ENCODE measurements at places on chromosomes 7 and 10.
A peak's percentile ranks its signal among the peaks of the same experiment; 100 is the strongest.

DNA sequence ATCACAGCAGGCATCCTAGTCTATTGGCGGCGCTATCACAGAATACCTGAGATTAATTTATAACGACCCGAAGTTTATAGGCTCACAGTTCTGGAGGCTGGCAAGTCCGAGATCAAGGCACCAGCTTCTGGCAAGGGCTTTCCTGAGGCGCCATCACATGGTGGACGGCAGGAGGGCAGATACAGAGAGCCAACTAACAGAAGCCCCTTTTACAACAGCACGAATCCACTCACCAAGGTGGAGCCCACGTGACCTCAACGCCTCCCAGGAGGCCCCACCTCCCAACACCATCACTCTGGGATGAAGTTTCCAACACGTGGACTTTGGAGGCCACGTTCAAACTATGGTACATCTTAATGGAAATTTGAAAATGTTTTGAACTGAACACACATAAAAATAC is 255.3 kb downstream of the ELFN1 start:
- no peak for DNase-seq

- no peak for DNase-seq
These were observed 39.6 kb downstream of the GPRIN2 start for GRCh38 chr10:46516660-46517416.

DNA sequence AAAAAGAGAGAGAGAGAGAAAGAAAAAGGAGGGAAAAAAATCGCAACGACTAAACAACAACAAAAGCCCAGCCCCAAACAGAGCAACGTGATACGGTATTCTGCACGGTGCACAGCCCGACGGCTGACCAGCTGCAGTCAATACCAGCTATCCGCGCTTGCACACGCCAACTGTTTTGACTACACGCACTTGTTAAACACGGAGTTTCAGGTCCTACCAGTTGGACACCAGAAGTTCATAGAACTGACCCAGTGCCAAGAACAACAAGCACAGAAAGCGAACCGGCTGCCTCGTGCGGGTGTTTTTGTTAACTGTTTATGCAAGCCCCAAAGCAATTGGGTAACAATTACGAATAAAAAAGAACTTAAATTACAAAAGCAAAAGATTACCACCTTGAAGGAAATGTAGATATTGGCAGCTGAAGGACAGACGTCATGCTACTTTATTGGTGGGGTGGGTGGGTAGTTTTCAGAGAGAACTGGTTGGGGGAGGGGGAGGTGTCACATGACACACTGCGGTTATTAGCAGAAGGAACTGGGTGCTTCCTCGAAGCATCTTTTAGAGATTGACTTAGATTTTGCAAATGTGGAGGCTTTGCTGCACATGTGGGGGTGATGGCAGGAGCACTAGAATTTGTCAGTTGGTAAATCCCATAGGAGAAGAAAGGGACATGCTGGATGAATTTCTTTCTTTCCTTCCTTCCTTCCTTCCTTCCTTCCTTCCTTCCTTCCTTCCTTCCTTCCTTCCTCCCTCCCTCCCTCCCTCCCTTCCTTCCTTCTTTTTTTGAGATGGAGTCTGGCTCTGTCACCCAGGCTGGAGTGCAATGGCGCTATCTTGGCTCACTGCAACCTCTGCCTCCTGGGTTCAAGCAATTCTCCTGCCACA is 110.6 kb upstream of the EFCAB10 start:
- DNase-seq, result peak; percentile 64

DNA sequence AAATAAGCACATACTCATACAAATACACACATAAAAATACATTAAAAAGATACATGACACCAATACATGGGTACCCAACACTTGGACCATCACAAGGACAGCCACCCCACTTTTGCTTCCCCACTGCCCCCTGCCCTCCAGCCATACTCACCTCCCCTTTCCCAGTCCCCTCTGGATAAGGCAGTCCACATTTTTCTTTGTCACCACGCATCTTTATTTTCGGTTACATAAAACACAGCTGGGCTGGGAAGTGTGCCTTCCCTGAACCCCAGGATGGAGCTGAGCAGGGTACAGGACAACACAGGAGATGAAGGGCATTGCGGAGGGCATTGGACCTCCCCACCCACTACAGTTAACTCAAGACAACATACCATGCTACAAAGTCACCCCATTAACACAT is 1.1 kb upstream of the HOXA3 start:
- DNase-seq, result no peak

- no peak for DNase-seq
These were observed 2.4 kb downstream of the ALOX5 start for GRCh38 chr10:45376371-45376801.

DNA sequence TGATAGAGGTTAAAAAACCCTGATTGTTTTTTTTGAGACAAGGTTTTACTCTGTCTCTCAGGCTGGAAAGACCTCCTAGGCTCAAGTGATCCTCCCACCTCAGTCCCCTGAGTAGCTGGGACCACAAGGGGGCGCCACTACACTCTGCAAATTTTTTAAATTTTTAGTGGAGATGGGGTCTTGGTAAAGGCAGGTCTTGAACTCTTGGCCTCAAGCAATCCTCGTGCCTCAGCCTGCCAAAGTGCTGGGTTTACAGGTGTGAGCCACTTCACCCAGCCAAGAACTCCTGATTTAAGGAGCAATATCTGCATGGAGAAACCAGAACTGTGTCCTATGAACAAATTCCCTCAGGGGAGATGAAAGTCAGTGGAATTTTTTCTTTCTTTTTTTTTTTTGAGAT is 7.3 kb upstream of the KLHDC10 start:
- DNase-seq, result peak; percentile 65

- DNase-seq, result no peak
These were observed 1.0 kb downstream of the CYP51A1 start for GRCh38 chr7:92133133-92133736.

- DNase-seq, result no peak
These were observed 54.1 kb upstream of the PDCD4 start for GRCh38 chr10:110817614-110818013.

DNA sequence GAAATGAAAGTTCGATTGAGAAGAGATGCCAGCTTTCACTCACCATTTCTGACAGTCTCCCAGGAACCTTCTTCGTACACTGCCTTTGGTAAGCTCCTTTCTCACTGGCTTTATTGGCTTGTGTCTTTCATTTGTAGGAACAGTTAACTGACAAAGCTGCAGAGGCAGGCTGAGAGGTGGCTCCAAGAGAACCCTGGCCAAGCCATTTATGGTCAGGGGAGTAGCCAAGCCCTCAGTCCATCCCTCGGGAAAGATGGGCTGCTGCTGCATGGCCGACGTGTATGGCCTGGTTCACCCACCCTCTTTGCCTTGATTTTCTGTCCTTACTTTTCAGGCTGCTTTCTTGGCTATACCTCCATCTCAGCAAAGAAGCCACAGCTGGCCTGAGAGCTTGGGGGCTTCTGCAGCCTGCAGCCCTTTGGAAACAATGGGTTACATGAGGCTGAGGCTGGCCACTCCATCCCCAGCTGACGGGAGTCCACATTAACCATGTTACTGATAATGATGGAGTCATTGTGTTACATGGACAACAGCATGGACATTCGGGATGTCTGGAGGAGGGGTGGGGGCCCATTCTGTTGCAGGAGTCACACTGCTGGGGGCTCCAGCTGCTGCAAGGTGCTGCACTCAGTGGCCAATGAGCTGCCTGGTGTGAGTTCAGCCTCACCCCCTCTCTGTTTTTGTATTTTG is at the start of gene OPALIN:
OPALIN (minus strand) TSS at position 152 of the 690 bp plus-strand sequence; CDS start at position 46, 106 bp downstream.
- no peak for DNase-seq

DNA sequence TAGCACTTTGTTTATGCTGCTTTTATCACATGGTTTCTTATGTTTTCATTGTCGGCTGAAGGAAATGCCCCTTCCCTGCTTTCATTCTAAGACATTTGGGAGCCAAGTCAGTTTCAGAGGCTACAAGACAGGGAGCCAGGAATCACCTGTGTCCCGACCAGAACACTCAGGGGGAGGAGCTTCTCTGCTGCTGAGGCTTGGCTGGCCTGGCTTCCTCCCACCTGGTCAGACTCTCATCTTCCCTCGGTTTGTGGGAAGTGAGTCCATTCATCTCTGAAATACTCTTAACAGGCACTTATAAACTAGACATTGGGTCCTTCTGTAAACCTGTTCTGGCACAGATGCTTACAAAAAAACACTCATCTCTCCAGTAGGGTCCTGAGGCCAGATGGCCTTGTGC is 19.6 kb upstream of the GOLGA7B start:
- no peak for DNase-seq

DNA sequence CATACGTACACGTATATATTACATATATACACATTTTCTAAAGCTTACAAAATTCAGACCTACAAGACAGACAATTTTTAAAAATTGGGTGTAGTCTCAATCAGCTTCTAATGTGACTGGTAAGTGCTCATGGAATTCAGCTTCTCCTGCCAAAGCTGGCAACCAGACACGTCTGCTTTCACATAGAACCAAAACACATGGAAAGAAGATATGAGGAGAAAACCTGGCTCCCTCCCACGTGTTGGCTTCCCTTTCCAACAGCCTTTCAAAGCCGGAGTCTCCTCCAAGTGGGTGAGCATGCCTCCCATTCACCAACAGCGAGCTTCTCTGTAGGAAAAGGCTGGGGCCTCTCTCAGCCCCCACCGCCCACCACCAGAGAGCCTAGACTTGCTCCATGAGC is 33.4 kb downstream of the CDCA7L start:
- no peak for DNase-seq

DNA sequence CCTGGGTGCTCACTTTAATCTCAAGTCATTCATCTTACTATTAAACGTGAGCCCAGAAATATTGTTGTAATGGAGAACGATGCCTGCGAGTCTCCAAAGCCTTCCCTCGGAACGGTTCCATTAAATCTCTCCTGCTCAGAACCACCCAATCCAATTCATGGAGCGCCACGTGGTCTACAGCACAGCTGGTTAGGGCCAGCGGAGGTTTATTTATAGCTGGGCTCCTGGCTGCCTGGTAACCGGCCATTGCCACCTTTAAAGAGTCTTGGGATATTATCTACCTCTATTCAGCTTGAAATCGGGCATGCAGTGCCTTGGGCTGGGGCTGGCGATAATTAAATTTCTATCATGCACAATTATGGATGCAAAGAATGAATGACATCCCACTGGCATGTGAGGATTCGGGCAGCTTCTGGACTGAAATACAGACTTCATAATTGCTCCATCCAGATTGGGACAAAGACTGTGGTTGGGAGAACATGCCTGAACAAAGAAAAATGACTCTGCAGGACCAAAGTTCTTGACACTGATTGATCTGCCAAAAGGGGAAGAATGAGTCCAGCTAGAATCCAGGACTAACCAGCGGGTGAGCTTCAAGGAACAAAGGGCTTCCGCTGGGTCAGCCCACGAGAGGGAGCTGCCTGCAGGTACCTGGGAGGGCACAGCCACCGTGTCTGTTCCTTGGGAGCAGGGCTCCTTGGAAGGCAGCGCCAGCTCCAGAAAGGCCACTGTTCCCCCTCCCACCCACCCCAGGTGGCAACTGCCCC is 7.3 kb downstream of the FAM20C start:
- DNase-seq, result no peak

DNA sequence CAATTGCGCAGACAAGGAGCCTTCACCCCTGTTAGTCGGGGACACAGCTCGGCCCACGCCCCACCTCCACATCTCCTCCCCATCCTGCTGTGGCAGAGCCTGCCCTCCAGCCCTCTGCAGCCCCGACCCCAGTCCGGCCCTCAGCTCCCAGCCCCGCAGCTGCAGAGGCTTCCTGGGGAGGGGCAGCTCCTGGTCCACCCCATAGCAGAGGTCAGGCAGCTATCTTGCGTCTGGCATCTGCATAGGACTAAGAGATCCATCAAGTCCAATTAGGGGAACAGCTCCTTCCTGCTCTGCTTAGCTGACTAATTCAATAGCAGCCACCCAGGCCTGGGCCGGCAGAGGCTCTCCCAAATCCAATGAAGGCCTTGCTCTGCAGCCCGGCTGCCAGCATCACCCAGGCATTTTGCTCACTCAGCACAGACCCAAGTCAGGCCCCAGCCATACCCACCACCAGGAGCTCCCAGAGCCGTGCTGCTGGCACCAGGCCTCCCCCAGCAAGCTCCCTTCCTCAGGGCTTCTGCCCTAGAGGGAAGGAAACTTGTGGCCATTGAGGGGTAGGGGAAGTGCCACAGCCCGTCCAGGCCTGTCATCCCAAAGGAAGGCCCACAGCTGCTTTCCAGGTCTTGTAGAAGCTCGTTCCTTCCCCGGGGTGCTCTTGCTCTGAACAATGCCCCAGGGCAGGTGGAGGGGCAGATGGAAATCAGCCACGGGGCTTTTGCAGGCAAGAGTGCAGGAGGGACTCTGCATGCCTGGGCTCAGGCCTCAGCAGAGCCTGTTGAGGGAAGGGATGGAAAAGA is 106.2 kb upstream of the RET start:
- DNase-seq, result no peak

- no peak for DNase-seq
These were observed 666 bp downstream of the HNRNPF start for GRCh38 chr10:43408331-43408709.

GRCh38 chr10:29728541-29729049 is 93.8 kb upstream of the SVIL start:
- DNase-seq, result no peak

DNA sequence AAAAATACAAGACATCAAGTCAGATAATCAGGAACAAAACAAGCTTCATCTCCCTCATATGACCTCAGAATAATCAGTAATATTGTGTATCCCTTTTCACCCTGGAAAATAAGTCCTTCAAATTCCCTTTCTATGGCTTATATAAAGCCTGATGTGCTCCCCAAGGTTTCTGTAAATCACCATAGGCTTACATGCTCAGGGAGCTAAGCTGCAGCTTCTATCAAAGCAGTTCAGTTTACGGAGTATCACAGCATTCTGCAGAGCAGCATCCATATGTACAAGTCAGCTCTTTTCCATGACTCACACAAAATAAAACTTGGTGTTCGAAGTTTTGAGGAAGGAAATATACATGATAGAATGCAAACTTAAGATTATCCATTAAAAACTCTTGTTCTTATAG is 225.6 kb downstream of the LRRTM3 start:
- no peak for DNase-seq

GRCh38 chr10:45095286-45095685 is 94.6 kb downstream of the ZNF22 start:
- DNase-seq, result no peak
